Activated T-helper 2 cell treated with anti-CD3 and anti-CD28 coated beads, Interferon-gamma antibody, Interleukin-2, Interleukin-4, amounts not matched to agents 10 μg/mL and 5 μg/mL and 100 μg/mL, durations not matched to agents 14 hours and 24 hours and 36 hours (primary cell): ENCODE measurements at places on chromosomes 1 and 21.
A peak's percentile ranks its signal among the peaks of the same experiment; 100 is the strongest.

GRCh38 chr1:236744533-236744932, 50.6 kb upstream of the MTR start:
- peaks cover 4% of the 10 kb centered on the region for H3K27me3 ChIP-seq
- H3K4me1 ChIP-seq, result no peaks in the 10 kb centered on the region
- DNase-seq, result no peak
- H3K36me3 ChIP-seq, result no peaks in the 10 kb centered on the region
- H3K27ac ChIP-seq, result no peak overlapping the region
- H3K4me3 ChIP-seq, result no peak overlapping the region

DNA sequence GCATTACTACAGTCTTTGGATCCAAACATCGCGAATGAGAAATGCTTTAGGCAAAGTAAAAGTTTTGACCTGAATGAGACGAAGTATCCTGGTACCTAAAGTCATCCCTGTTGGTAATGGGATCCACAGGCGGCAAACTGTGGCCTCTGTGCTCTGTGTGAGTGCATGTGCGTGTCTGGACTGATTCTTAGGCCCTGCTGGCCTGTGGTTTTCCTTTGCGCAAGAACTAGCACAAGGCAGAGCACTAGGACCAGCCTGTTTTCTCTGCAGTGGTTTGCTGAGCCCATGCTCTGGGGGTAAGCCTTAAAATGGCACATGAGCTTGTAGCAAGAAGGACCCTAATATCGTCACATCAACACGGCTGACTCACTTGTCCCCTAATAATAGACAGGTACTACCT, 251.2 kb downstream of the DSCAM start:
- H3K27me3 ChIP-seq, result no peaks in the 10 kb centered on the region
- H3K4me3 ChIP-seq, result no peak overlapping the region
- no peaks in the 10 kb centered on the region for H3K36me3 ChIP-seq
- H3K4me1 ChIP-seq, result no peaks in the 10 kb centered on the region
- DNase-seq, result no peak

DNA sequence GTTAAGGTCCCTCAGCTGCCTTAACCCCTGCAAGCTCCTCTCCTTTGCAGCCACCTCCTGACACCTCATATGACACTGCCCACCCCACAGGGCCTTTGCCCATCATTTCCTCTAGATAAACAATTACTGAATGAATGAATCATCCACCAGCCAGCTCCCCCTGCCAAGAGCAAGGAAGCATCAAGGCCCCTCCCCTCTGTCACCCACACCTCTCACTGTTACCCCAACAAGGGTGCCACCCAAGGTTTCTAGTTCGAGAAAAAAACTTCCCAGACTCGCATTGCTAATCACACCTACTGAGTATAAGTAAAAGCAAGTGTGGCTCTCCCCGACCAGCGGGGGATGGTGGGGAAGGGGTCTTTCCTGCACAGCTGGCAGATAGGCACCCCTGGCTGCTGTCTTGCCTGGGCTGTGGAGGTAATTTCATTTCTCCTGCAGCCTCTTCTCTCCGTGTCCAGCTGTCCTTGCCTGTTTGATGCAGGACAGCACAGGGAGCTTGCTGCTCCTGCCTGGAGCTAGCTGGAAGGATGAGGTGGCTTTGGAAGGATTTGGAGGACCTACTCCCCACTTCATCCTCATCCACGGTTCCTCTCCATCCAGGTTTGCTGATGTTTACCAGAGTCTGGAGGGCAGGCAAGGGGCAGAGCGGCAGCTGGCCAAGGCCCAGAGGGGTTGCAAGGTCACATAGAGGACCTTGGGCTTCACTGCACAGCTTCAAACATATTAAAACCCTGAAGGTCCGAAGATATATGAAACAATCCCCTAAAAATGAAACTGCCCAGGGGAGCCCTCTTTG, 33.1 kb upstream of the LBR start:
- H3K4me1 ChIP-seq, result peaks cover 44% of the 10 kb centered on the region
- DNase-seq, result no peak
- no peaks in the 10 kb centered on the region for H3K27me3 ChIP-seq
- no peak overlapping the region for H3K4me3 ChIP-seq
- peak overlapping the region; percentile 85 for H3K27ac ChIP-seq

DNA sequence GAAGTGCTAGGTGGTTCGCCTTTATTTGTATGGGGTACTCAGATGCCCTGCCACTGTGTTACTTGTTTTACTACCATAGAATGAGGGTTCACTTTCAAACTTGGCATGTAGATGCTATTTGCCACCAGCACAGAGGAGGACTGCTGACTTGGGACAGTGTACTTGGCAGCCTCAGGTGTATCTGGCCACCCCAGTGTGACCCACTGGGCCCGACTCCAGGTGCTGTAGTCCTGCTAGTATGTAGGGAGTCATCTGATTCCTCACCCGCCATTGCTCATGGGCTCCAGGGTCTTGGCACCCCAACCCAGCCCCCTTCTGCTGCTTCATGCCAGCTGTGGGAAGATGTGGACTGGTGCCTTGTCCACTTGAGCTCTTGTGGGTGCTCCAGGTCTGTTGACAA, 40.0 kb downstream of the ZNF678 start:
- no peaks in the 10 kb centered on the region for H3K27me3 ChIP-seq
- no peak overlapping the region for H3K4me3 ChIP-seq

DNA sequence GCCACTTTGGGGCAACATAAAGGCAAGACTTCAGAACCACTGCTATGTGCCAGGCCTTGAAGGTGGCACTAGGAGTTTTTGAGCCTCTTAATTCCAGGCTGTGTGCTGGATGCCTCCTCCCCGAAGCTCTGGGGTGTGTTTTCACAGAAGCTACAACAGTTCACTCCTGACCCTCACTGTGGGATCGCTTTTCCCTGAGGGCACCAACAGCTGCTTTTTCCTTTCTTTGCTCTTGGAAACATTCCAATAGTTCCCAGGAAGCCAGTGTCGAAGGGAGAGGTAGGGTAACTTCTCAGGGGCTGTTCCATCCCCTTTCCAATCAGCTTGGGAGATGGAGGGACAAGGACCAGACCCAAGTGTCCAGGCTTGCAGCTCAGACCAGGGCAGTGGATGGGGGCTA, 153.4 kb downstream of the C1orf94 start:
- DNase-seq, result no peak
- H3K27ac ChIP-seq, result no peak overlapping the region
- H3K4me1 ChIP-seq, result no peaks in the 10 kb centered on the region

- H3K27ac ChIP-seq, result no peak overlapping the region
- no peak overlapping the region for H3K4me3 ChIP-seq
- H3K36me3 ChIP-seq, result no peaks in the 10 kb centered on the region
- H3K27me3 ChIP-seq, result peaks cover 9% of the 10 kb centered on the region
Measured at GRCh38 chr21:45987121-45987711, 5.6 kb downstream of the COL6A1 start.

DNA sequence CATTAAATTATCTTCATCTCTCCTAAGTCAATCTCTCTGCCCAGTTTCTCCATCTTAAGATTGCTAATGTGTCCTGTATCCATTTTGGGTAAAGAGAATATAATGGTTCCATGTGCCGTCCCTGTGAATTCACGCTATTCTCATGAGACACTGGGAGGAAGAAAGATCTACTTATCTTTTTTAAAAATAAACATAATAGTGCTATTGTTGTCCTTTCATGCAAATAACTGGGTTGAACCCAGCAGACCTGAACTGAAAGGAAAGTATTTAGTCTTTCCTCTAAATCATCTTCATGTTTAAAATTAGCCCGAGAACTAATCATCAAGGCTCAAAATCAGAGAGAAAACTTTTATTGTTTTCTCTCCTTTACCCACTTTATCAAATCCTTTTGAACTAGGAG, 22.4 kb downstream of the SLAMF1 start:
- peak overlapping the region; percentile 100 for H3K27ac ChIP-seq
- H3K36me3 ChIP-seq, result peaks cover 82% of the 10 kb centered on the region
- DNase-seq, result no peak
- H3K27me3 ChIP-seq, result no peaks in the 10 kb centered on the region
- peaks cover 88% of the 10 kb centered on the region for H3K4me1 ChIP-seq
- no peak overlapping the region for H3K4me3 ChIP-seq

- H3K4me3 ChIP-seq, result no peak overlapping the region
- H3K27me3 ChIP-seq, result peaks cover 21% of the 10 kb centered on the region
- H3K27ac ChIP-seq, result no peak overlapping the region
- H3K36me3 ChIP-seq, result no peaks in the 10 kb centered on the region
- DNase-seq, result no peak
Measured at GRCh38 chr1:168614235-168614634, 37.8 kb downstream of the XCL1 start.

DNA sequence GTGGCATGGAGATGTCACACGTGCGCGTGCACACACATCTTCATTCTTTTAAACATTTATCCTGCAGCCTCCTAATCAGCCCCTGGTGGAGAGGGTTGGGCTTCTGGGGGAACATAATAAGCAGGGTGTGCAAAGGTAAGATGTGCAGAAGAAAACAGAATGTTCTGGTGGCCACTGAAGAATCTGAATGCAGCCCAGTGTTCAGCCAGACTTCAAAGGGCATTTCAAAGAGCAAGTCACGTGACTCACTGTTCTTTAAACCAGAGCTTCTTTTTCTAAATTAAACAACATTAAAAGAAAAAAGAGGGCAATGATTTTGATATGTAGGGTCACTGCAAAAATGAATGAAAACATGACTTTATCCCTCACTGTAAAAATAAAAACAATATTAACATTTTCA, 89.8 kb downstream of the ABCA4 start:
- no peak overlapping the region for H3K27ac ChIP-seq
- DNase-seq, result no peak
- H3K4me1 ChIP-seq, result peaks cover 7% of the 10 kb centered on the region
- H3K4me3 ChIP-seq, result no peak overlapping the region

DNA sequence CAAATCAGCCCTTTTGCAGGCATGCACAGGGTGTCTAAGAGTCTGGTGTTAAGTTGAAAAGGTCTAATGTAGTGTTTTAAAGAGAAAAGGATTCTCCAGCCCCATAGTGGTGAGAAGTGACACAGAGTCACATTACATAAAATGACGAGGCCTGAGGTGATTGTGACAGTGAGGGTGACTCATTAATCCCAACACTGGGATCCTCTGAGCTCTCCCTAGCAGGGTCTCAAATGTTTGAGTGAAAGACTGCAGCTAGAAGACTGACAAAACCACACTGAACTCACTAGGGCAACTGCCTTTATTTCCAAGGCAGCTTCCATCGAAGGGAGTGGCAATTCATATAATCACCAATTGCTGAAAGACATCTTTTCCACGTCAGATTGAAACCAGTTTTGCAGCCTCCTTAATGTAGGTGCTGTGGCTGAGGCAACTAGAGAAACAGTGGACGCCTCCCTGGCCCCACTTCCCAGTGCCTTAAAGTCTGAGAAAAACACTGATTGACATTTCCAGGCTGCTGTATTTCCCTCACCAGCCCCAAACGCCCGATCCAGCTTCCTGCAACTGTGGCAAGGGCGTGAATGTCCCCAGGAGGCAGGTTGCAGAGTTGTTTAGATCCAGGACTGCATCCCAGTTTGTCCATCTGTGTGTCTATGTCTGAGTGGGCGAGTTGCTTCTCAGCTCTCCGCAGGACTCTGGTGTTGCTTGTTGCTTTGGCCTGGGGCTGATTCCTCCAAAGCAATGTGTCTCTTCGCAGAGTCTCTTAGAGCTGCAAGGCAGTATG, 81.4 kb downstream of the RUNX1 start:
- peaks cover 66% of the 10 kb centered on the region for H3K36me3 ChIP-seq
- peak overlapping the region; percentile 99 for H3K27ac ChIP-seq
- no peaks in the 10 kb centered on the region for H3K27me3 ChIP-seq
- H3K4me1 ChIP-seq, result peaks cover 82% of the 10 kb centered on the region

DNA sequence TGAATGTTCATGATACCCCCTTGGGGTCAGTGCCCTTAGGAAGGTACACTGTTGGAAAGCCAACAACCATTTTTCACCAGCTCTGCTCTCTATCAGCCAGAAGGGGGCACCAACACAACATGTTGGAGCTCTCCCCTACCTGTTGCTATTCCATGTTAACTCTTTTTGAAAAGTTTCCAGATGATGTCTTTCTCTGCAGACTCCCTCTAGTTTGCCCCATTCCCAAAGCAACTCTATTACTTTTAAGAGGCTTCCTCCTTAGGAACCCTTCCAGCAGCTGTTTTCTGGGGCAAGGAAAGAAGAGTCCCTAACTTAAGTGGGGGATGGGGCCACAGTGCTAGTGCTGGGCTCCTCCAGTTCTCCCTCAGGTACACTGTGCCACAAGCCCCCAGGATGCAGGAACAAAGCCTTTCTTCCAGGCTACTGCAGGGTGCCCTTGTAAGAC, 22.9 kb upstream of the NDC1 start:
- DNase-seq, result peak; percentile 20
- peaks cover 5% of the 10 kb centered on the region for H3K4me1 ChIP-seq
- no peaks in the 10 kb centered on the region for H3K27me3 ChIP-seq
- no peak overlapping the region for H3K4me3 ChIP-seq

DNA sequence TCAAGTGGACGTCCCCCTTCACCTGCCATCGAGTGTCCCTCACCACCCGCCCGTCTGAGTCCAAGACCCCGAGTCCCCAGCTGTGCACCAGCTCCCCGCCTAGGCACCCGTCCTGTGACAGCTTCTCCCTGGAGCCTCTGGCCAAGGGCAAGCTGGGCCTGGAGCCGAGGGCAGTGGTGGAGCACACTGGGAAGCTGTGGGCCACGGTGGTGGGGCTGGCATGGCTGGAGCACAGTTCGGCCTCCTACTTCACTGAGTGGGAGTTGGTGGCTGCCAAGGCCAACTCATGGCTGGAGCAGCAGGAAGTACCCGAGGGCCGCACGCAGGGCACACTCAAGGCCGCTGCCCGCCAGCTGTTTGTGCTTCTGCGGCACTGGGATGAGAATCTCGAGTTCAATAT, 63.2 kb downstream of the VWA5B1 start:
- no peaks in the 10 kb centered on the region for H3K36me3 ChIP-seq
- H3K4me1 ChIP-seq, result no peaks in the 10 kb centered on the region
- H3K27me3 ChIP-seq, result peaks cover 14% of the 10 kb centered on the region

DNA sequence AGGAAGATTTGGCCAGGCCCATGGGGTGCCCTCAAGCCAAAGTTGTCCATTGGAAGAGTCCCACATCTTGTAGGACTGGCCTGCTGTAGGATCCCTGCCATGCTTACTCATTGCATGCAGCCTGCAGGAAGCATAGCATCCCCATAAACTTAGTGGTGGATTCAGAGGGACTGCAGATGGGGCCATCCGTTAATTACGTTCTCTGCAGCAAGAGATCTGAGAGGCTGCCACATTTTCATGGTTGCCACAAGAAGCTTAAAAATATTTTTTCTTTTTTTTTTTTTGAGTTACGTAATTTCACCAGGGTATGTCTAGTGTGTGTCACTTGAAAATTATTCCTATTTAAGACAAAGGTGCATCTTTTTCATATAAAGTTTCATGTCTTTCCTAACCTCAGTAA, 329.7 kb upstream of the USP24 start:
- H3K27ac ChIP-seq, result no peak overlapping the region
- no peaks in the 10 kb centered on the region for H3K27me3 ChIP-seq
- H3K36me3 ChIP-seq, result no peaks in the 10 kb centered on the region
- DNase-seq, result no peak
- no peaks in the 10 kb centered on the region for H3K4me1 ChIP-seq
- no peak overlapping the region for H3K4me3 ChIP-seq

GRCh38 chr1:67560580-67561255, 124.3 kb upstream of the GADD45A start:
- H3K4me3 ChIP-seq, result no peak overlapping the region
- DNase-seq, result no peak
- H3K4me1 ChIP-seq, result peaks cover 4% of the 10 kb centered on the region
- H3K27ac ChIP-seq, result no peak overlapping the region
- H3K36me3 ChIP-seq, result no peaks in the 10 kb centered on the region

GRCh38 chr1:221680085-221680484, 61.8 kb downstream of the DUSP10 start:
- H3K4me1 ChIP-seq, result peaks cover 7% of the 10 kb centered on the region
- peaks cover 8% of the 10 kb centered on the region for H3K36me3 ChIP-seq
- no peaks in the 10 kb centered on the region for H3K27me3 ChIP-seq
- no peak overlapping the region for H3K4me3 ChIP-seq

- H3K4me1 ChIP-seq, result peaks cover 20% of the 10 kb centered on the region
- no peaks in the 10 kb centered on the region for H3K36me3 ChIP-seq
- peaks cover 2% of the 10 kb centered on the region for H3K27me3 ChIP-seq
- DNase-seq, result peak; percentile 92
- peak overlapping the region; percentile 82 for H3K27ac ChIP-seq
- H3K4me3 ChIP-seq, result peak overlapping the region; percentile 95
Measured at GRCh38 chr21:39379986-39380891, 31.4 kb upstream of the HMGN1 start.
